Body of pancreas (tissue), 4 donors: ENCODE measurements at places on chromosomes 4 and X. TPM values are rescaled to one million over a fixed set of nuclear protein-coding genes. Genes with fewer than 3 reads are reported as not detected.

GRCh38 chr4:87531621-87532020 is 2.4 kb upstream of the SPARCL1 start:
- DNase-seq: no peak

DNA sequence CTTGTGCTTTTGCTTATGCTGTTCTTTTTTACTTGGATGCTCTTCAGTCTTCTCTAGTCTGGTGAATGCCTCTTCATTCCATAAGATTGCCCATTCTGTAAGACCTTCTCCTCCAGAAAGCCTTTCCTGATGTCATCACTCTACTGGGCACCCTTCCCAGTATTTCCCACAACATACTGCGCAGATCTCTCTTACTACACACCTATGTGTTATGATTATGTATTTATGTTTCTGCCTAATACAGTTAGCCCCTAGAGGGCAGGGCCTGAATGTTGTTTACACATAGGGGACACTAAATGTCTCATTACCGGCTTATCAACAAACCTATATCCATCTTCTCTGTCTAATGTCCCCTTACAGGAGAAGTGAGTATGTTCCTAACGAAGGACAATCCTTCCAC is 21.1 kb downstream of the AIFM1 start:
- DNase-seq: no peak

- DNase-seq: no peak
Measured at GRCh38 chr4:96056346-96056934, 216.5 kb downstream of the PDHA2 start.

DNA sequence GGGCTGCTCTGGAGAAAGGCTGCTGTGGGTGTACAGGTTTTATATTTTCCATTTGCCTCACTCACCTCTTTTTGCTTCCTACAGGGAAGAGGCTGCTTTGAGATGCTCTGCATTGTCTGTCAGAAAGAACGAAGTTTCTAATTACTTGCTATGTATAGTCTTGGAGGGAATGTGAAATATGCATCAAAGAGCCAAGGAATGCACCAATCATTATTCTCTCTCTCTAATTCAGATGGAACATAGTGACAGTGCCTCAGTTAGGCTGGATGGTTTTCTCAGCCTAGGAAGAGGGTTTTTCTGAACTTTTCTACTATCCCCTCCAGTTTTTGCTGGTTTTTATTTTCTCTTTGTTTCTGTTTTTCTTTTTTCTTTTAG is 106.8 kb upstream of the SLC4A4 start:
- DNase-seq: no peak

DNA sequence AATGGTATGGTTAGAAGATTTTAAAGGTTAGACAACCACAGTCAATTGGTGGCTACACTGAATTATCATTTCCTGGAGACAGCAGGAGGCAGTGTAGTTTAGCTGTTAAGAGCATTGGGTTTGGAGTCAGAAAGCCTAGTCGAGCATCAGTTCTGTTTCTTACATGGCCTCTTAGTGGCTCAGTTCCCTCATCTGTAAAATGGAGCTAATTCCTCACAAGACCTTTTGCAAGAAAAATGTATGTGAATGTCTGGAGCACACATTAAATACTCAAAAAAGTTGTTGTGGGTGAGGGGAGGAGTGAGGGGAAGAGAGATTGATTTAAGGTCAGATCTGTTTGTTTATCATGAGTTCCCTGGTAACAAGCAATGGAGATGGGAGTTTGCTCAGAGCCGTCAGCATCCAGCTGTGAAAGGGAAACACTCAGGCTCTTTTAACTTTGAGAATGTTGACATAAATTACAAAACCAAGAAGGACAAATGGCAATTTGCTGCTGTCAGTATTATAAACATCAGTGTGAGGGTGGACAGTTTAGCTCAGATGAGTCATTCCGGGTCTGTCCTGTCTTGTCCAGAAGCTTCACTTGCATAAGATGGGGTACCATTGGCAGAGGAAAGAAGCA is 98.2 kb upstream of the PGRMC2 start:
- no peak for DNase-seq

Gene GAGE13
- total RNA-seq: not detected

Gene RBMXL3
- total RNA-seq: not detected

Gene STOX2
- 15.0 TPM for total RNA-seq

Gene PARM1
- 28.7 TPM for total RNA-seq
